ENCODE measurements at places on chromosomes 16 and 17.

DNA sequence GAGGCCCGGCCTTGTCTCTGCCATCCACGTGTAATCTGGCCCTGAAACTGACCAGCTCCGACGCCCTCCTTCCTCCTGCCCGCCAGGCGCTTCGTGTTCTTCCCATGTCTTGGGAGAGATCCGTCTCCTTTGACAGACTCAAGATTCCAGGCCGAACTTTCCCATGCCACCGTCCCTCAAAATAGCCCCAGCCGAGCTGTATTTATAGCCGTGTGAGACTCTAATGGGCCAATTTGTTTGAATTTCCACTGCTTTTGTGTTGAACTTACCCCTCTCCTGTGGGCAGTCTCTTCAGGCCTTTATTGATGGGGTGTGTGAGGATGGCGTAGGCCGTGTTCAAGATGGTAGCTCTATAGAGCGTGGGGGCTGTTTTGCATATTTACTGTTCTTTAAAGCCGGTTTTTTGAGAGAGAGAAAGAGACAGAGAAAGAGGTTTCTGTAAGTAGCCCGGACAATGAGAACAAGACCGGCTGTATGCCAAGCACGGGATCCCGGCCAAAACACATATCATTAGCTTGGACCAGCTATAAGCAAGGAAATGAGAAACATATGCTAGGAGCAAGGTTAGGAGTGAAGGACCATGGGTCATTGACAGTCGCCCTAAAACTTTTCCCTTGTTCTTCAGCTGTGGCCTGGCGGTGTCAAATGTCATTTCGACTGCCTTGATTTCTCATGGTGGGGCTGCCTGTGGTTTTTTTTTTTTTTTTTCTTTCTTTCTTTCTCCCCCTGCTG, 124.5 kb upstream of the ZFHX3 start:
- no peak for DNase-seq

DNA sequence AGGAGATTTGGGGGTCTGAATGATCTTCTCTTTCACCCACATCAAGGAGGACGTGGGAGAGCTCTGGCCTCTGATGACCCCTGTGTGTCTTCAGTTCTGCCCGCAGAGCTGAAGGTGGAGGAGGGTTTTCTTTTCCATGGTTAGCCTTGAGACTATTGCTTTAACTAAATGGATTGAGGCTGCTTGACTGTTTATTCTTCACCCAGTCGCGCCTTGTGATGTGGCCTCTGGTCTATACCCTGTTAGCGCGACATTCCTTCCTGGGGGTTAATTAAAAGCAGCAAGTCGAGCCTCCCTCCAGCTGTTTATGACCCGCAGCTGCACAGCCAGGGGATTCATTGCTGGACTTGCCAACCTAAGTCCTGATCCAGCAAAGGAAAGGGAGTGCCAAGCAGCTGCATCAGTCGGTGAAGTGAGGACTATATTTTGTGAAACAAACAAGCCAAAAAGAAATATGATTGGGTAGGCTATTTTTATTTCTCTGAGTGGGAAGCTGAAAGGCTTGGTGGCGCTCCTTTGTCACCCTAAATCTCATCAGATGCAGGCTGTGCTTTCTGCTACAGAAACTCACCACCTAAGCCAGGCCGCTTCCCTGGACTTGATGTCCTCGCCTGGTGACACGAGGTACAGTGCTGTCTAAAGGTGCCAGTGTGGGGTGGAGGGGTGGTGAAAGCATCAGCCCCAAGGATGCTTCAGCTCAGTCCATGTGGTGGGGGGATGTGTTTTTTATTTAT, 11.0 kb upstream of the SEC14L1 start:
- DNase-seq: no peak

DNA sequence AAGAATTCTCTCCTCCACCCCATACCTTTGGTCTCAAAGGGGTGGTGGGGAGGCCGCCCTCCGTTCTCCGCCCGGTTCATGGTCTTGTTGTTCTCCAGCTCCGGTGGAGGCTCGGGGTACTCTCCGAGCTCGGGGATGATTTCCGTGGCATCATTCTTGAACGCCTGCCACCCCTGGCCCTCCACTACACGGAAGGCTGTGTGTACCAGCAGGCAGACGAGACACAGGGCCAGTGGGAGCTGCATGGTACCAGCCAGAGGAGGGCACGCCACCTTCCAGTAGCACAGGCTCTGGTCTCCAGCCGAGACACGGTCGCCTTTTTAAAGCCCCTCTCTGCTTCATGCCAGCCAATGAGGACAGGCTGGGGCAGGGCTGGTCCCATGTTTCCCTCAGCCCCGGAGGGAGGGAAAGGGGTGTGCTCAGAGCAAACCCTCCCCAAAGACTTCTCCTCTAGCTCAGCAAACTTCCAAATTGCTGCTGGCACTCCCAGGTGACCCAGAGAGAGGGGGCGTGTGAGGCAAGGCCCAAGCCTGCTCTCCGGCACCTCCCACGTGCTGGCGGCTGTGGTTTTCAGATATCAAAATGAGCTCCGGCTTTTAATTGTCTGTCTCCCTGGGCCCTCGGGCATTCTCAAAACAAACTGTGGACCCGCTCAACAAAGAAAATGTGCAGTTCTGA, at the start of gene SOST:
SOST (minus strand) TSS at position 295 of the 678 bp plus-strand sequence; CDS start at position 245, 50 bp downstream.
- DNase-seq: no peak

- no peak for DNase-seq
Measured at GRCh38 chr17:78763561-78763960, 18.5 kb downstream of the CYTH1 start.

GRCh38 chr17:81553616-81554181, 1.5 kb upstream of the FAAP100 start:
- DNase-seq: no peak

GRCh38 chr17:9473711-9474110, 101.9 kb downstream of the STX8 start:
- no peak for DNase-seq

- no peak for DNase-seq
Measured at GRCh38 chr16:56792967-56793366, 63.0 kb downstream of the NUP93 start.

- no peak for DNase-seq
Measured at GRCh38 chr16:85530370-85530739, 82.8 kb upstream of the GSE1 start.

- DNase-seq: no peak
Measured at GRCh38 chr16:23966597-23967394, 131.0 kb downstream of the PRKCB start.

DNA sequence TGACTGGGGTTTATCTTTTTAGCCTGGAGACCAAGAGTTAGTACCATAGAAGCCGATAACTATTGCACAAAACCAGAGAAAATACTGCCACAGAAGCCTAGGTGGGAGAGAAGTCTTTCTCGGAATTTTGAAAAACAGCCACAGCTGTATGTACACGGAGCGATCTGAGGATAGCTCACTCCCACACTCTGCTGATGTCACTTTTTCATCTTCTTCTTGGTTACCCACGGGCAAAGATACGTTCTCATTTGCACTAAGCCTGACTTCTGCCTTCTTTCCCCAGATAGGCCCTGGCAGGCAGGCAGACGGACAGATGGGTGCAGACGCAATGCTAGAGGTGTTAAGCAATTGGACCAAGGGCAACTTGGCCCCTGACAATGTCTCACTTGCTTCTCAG, 9.1 kb upstream of the CBX4 start:
- no peak for DNase-seq
